ENCODE measurements at places on chromosomes 2 and 18.

DNA sequence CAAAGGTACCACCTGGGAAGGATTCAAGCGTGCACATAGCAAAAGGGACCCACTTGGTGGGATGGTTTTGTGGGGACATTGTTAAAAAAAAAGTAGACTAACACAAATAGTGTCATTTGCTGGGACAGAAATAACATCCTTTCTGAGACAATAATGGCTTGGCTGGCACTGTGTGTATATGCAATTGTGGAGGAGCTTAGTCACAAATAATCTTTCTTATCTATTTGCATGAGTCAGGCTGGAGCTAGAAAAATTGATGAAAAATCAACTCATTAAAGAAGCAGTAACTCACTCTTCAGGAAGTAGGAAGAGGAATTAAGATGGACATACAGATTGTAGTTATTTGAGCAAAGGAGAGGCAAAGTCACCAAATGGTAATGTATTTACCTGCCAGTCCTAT, 29.5 kb upstream of the ITGB6 start:
- no peak for DNase-seq

DNA sequence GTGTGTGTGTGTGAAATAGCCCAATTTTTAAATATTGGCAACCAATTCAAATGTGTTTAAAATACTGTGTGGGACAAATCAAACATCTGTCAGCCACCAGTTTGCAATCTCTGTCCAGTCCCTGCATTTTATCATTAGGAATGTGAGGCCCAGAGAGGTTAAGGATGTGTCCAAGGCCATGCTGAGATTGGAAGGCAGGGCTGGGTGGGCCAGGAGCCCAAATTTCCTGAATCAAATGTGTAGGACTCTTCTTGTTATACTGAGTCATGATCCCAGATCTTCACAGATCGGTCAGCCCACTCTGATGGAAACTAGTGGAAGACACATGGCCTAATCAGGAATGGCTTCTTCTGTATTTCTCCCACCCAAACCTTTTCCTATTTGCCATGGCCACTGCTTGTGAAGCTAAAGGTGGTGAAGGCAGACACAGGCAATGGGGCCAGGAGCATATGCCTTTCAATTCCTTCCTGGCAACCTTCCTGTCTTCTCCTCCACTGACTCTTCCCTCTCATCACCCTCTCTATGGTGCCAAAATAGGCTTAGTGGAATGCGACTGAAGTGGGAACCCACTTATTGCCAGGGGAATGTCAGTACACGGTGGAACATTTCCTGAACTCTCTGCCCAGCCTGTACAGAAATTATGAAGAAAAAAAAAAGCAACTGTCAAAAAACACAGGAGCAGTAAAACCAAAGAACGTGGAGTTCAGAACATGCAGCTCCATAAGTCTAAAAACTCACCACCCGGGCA, 35.5 kb downstream of the ZEB2 start:
- no peak for DNase-seq

GRCh38 chr2:112216167-112216566, 38.7 kb downstream of the ZC3H8 start:
- no peak for DNase-seq

GRCh38 chr2:121625953-121626352, 23.3 kb downstream of the CLASP1 start:
- DNase-seq = no peak

GRCh38 chr18:42126586-42126985, 171.6 kb downstream of the PIK3C3 start:
- no peak for DNase-seq

GRCh38 chr2:236574424-236575145, 5.0 kb downstream of the ACKR3 start:
- no peak for DNase-seq

- no peak for DNase-seq
These were observed 38.7 kb upstream of the ATL2 start for GRCh38 chr2:38415728-38416291.

- no peak for DNase-seq
These were observed 258.3 kb downstream of the SETBP1 start for GRCh38 chr18:44938720-44939665.

- DNase-seq = no peak
These were observed 150.1 kb upstream of the DLGAP1 start for GRCh38 chr18:4605212-4605611.

DNA sequence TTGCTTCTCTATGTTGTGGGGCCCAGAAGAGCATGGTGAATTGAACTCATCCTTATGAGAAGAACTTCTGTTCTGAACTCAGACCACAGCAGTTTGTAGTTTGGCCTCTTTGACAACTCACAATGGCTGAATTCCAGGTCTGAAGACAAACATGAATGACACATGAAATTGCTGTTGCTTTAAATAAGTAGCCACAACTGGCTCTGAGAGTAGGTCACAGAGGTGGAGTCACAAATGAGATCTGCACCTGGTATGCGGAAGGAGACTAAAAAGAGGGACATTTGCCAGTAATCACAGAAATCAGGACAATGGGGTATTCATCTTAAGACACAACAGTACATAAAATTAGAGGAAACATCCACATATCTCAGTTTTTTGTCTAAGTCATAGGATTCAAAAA, 290.3 kb upstream of the MMADHC start:
- DNase-seq = no peak

DNA sequence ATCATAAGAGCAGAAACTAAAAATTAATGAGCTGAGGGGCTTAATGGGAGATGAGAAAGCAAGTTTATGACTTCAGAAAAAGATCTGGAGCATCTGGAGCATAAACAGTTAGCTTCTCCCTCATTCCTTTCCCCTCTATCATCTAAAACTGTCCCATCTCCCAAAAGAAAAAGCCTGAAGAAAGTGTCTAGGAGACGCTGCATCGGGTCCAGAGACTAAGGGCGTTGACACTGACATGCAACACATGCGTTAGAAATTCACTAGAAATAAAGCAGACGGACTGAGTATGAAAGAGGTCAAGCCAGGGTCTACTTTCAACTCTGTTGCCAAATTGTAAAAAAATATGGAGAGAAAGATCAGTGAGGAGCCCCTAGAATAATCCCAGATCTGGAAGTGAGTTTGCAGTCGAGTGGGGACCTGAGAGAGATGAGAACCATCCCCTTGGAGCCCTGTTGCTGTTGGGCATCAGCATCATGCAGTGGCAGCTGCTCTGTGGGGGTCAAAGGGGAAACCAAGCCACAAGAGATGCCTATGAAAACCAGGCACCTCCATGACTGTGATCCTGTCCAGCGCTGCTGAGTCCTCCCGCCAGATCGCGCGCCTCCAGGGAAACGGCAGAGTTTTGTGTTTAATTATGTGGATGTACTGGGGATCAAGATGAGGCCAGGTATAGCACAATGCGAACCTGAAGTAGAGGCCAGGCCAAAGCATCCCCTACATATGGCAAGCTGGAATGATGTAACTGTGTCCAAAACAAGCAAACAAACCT, 13.9 kb downstream of the ANTXR1 start:
- DNase-seq = no peak

- no peak for DNase-seq
These were observed 151.8 kb downstream of the MBP start for GRCh38 chr18:76980663-76981395.

DNA sequence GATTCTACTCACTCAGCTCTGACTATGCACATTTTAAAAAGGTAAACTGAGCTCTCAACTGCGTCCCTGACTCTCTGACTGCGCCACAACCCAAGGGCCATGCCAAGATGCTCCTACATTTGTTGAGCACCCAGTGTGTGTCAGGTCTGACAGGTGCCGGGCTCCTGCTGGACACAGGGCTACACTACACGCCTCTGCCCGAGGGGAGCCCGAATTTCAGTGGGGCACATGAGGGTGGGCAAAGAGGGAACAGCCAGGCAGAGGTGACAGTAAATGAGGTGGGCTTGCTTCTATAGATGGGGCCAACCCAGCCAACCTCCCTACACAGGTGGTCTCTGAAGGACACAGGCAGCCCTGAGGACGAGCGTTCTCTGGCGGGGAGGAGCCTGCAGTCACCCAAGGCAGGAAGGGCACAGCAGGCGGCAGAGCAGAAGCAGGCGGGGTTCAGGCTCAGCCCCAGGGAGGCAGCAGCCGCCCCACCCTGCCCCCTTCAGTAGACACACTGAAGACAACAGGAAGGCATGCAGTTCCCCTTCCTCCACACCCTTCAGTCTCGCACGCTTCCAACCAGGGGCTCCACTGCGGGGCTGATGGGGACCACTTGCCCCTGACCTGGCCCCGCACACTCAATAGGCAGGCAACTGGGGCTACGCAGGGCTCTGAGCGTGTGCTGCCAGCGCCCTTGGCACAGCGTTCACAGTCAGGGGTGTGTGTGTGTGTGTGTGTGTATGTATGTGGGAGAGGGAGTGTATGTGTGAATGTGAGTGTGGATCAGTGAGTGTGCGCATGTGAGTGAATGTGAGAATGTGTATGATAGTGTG, 98.4 kb downstream of the UXS1 start:
- DNase-seq = no peak

DNA sequence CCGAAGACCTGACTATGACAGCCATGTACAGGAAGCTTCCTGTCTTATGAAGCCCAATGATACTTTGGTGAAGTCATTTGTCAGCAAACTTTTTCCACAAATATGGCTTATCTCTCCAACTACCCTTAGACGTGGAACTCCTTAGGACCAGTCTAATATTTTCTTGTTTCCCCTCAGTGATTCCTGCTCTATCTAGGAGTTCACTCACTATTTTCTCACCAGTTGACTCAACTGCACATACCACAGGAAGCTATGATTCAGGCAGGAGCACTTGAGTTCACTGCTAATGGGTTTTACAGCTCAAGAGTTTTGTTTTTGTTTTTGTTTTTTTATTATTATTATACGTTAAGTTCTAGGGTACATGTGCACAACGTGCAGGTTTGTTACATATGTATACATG, 109.3 kb downstream of the ANTXR1 start:
- no peak for DNase-seq

DNA sequence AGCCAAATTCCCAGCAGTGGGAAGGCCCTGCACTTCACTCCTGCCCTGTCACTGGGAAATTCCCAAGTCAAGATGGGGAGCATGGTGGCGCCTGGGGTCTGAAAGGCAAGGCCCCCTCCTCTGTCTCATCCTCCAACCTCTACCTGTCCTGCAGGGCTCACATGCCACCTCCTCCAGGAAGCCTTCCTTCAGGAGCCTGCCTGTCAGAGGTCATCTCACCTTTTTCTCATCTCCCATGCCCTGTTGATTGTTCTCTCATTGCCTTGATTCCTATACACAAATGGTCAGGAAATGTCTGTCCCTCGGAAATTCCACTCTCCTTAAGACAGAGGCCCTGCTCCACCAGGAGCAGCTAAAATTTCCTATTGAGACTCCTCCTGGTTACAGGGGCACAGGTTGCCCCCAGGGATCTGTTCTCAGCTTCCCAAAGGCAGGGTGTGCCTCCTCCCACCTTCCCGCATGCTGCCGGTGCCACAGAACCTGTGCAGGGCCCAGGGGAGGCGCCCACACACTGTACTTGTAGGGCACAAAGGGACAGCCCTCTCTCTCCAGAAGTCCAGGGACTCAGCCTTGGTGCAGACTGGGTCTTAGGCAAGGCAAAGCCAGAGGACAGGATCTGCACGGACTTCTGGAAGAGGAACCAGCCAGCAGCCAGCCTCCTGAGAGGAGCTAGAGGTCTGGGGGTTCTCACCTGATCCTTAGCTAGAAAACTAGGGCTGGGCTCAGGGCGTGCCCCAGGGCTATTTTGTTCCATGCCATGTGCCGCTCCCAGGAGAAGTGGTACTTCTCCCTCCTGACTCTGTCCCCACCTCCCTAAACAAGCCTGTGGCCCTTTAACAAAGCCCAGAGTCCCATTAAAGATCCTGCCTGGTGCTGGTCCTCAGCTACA, 12.9 kb downstream of the HES6 start:
- DNase-seq = no peak

DNA sequence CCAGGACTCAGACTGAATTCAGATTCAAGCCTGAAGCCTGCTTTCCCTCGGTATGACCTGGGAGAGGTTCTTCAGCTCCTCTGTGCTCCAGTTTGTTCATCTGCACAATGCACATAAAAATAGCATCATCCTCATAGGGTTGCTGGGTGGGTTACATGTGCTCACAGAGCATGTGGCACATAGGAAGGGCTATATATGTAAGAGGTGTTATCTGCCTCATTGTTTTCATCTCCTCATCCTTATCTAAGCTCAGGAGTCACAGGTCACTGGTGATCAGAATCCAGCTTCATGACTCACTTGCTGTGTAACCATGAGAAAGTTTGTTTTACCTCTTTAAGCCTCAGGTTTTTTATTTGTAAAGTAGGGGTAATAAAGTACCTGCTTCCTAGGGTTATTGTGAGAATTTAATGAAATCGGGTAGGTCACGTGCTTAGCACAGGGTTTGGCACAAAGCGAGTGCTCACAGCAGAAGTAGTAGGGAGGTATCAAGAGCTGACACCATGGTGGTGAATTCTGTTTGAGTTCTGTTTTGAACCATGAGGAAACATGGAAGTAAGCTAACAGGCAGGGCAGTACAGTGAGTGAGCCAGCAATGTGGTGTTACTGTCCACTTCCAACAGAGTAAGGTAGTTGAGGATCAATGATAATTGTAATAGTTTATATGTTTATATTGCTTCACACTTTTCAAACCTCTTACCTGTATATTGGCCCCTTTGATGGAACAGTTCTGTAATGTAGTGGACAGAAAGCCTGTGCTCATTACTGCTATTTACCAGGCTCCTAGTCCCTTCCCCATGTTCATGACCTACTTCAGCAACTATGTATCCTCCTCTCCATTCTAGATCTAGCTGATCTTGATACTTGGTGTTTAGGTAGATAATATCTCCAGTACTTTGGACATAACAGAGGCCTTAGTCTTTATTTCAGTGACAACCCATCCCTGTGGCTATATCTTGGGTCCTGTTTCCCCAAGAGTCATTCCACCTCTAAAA, 141.4 kb upstream of the LTBP1 start:
- no peak for DNase-seq

- DNase-seq = no peak
These were observed 109.0 kb downstream of the COL6A3 start for GRCh38 chr2:237304763-237305514.

GRCh38 chr2:104867813-104868504, 14.0 kb downstream of the POU3F3 start:
- no peak for DNase-seq

DNA sequence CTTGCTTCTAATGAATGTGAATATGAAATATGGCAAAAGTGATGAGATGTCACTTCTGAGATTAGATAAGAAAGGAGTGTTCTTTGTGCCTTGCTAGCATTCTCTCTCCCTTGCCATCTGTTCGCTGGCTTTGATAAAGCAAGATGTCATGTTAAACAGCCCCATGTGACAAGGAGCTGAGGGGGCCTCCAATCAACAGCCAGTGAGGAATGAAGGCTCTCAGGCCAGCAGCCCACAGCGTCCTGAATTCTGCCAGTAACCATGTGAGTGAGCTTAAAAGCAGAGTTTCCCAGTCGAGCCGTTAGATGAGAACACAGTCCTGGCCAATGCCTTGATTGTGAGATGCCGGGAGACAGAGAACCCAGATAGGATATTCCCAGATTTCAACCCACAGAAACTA, 198.8 kb downstream of the IRS1 start:
- no peak for DNase-seq

GRCh38 chr2:204298404-204298803, 246.9 kb upstream of the PARD3B start:
- no peak for DNase-seq

- no peak for DNase-seq
These were observed 350.5 kb downstream of the CCDC85A start for GRCh38 chr2:56534321-56534720.
